ENCODE measurements at places on chromosomes 16 and 17.
A peak's percentile ranks its signal among the peaks of the same experiment; 100 is the strongest.

DNA sequence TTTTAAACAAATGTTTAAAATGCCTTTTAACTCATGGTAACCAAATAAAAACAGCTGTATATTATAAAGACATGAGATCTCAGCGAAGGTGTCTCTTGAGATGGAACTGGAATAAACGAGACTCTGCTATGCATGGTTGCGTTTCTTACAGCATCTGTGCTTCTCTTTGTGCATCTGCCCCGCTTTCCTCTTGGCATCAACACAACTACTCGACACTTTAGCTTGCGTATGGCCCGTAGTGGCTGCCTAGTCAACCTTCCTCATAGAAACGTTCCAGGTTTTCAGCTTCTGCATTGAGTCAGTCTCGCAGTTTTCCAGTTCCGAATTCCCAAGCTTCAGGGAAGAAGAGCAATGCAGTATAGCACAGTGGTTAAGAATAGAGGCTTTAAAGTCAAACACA lies 214.9 kb downstream of the CEP112 start:
- no peak for DNase-seq

GRCh38 chr16:4700997-4701743 lies 7.8 kb downstream of the NUDT16L1 start:
- no peak for DNase-seq

- DNase-seq = no peak
These were observed 20.3 kb upstream of the HOXB9 start for GRCh38 chr17:48646183-48647102.

DNA sequence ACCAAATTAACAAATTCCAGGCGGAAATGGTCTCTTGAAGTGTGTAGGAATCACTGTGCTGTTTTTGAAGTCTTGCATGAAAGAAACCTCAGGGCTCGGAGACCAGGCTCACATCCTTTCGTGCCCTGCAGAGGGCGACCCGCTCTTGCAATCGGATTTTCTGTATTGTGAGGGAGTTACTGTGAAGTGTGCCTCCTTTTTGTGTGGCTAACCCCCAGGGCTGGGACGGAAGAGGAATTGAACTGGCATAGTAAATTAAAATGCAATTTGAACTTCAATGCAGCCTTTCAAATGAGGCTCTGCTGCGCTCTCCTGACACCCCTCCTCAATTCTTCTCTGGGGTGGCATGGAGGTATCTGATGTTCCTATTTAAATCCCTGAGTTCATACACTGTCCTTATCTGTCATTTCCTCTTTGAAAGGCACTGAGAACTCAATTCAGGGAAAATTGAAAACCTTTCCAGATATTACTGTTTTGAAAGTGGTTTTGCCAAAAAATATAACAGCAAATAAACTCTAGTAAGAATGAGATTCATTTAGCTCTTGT lies 51.5 kb upstream of the MGAT5B start:
- DNase-seq = peak; percentile 14

DNA sequence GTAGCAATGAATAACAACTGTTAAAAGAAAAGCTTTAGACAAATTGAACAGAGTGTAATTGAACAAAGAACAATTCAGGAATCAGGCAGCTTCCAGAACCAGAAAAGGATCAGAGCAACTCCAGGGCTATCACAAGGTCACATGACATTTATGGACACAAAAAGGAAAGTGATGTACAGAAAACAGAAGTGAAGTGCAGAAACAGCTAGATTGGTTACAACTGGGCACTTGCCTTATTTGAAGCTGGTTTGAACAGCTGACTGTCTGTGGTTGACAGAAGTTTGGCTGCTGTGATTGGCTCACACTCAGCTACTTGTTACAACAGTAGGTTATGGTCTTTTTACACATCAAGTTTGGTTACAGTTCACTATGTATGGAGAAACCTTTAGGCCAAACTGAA lies 14.8 kb downstream of the EFCAB5 start:
- DNase-seq = no peak

DNA sequence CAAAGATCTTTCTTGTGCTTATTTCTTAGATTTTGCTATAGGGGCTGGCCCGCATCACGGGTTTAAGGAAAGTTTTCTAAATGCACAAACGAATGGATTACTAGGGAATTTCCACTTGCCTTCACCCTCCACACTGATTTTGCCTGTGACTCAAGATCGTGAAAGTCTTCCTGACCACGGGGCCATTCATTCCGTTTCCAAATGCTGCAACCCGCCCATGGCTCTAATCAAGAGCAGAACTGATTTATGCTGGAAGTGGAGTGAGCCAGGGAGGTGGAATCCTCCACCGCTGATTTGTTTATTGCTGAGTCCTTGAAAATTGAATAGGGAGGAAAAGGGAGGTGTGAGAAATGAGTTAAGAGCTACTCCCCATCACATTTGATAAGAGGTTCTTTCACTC lies 52.4 kb downstream of the CA10 start:
- no peak for DNase-seq

- no peak for DNase-seq
These were observed 16.4 kb upstream of the SMIM36 start for GRCh38 chr17:55527540-55528118.

DNA sequence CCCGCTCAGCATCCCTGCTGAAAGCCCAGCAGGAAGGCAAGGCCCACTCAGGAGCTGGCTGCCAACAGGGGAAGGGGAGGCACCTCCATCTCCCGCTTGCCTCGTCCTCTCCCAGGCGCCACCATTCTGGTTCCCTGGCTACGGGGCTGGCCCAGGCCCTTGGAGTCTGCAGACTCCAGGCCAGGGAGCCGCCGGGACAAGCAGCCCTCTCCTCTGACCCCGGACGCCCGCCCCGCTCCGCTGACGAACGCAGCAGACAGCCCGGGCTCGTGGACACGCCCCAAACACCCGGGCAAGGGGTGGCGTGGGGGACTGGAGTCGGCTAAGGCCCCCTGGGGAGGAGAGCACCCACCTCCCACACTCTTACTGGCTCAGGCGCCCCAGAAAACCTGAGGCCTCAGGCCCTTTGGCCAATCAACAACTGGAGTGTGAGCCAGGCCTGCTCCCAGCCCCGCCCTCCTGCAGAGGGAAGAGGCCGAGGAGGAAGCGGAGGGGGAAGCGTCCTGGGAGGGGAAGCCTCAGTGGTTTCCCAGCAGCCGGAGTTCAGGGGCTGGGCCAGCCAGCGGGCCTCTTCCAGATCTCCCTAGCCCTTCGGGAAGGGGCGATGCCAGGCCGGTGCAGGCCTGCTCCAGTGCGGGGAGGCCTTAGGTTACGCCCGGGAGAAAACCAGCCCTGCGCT lies 4.2 kb downstream of the MNT start:
- DNase-seq = no peak

GRCh38 chr17:70202840-70203239 lies 33.5 kb downstream of the KCNJ2 start:
- DNase-seq = no peak

DNA sequence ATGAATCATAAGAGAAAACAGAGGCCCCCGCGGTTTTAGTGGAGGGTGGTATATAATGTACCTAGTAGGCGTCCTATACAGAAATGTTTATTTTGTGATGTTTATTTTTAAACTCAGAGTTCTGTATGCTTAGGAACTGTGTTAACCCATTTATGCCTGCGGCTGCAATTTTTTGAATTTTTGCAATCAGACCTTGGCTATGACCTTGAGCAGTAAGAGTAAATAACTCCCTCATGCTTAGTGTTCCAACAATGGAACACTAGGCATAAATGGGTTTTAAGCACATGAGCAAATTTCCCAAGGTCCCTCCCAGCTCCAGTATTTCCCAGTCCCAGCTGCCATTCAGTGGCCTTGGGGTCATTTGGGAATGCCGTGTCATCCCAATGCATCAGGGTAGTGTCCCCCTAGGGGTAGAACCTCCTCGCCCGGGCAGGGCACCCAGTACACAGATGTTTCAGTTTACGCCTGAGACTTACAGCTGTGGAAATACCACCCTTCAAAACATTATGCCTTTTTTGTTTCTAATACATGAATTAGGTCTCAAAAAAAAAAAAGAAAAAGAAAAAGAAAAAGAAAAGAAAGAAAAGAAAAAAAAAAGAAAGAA lies 605.8 kb upstream of the CDH11 start:
- no peak for DNase-seq

- no peak for DNase-seq
These were observed 44.0 kb downstream of the SREBF1 start for GRCh38 chr17:17792551-17793377.

GRCh38 chr17:42338427-42338985 lies 49.7 kb downstream of the STAT3 start:
- no peak for DNase-seq
